IMR-90 (cell line): ENCODE measurements at places on chromosomes 13 and 19. TPM values are rescaled to one million over a fixed set of nuclear protein-coding genes. Genes with fewer than 3 reads are reported as not detected.

Gene GPC5
- polyA plus RNA-seq, result 0.94 and 1.1 TPM in 2 replicates

Gene ZNF471
- 1.9 and 2.5 TPM in 2 replicates for polyA plus RNA-seq

Gene PCDH20
- polyA plus RNA-seq, result not detected in 2 replicates

Gene IGLON5
- polyA plus RNA-seq, result not detected in 2 replicates

Gene ANGPTL8
- polyA plus RNA-seq, result not detected in 2 replicates

Gene ANO8
- 5.3 and 5.6 TPM in 2 replicates for polyA plus RNA-seq

Gene ERICH6B
- not detected in 2 replicates for polyA plus RNA-seq
